ENCODE measurements at places on chromosomes 1 and 21.

GRCh38 chr1:170694172-170694926 is 30.4 kb downstream of the PRRX1 start:
- no peak for DNase-seq

DNA sequence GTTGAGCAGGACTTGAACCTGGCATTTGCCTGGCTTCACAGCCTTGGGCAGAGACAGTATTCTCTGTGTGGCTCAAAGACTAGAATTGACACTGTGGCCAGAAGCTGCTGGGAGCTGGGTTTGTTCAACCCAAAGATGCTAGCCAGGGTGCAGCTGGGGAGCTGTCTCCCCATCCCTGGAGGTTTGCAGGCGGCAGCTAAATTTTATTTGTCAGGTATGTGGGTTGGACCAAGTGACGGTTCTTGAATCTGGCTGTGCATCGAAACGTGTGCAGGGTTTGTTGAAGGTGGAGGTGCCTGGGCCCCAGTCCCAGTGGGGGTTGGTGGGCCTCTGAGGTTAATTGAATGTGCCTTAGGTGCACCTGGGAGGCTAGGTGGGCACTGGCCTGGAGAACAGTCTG is 11.8 kb downstream of the WNT4 start:
- DNase-seq: no peak

DNA sequence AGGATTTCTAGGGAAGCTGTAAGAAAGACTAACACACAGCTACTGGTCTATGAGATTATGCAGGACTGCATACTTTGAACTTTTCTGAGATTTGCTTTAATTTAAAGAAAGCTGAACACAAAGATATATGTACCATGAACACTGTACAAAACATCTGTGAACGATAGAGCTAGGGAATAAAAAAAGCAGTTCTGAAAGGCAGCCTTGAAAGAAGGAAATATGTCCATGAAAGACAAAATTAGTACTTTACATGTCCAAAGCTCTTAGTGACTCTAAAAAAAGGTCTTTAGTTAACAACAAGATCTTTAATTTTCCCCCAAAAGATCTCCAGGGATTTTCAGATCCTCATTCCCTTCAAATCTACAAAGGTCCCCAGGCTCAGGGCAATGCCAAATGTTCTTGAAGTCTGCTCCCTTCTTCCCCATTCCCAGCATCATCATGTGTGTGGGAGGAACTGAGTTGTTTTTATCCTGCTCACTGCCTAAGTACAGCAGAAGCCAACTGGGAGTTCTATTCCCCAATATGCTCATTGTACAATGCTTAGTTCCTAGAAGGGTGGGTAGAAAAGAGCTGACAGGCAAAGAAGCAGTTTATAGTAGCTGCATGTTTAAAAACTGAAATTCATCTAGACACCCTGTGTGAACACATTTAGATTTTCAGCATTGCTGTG is 60.1 kb upstream of the PTCH2 start:
- no peak for DNase-seq

- DNase-seq: no peak
Observed at GRCh38 chr1:27152829-27153548, 1.9 kb downstream of the SLC9A1 start.

DNA sequence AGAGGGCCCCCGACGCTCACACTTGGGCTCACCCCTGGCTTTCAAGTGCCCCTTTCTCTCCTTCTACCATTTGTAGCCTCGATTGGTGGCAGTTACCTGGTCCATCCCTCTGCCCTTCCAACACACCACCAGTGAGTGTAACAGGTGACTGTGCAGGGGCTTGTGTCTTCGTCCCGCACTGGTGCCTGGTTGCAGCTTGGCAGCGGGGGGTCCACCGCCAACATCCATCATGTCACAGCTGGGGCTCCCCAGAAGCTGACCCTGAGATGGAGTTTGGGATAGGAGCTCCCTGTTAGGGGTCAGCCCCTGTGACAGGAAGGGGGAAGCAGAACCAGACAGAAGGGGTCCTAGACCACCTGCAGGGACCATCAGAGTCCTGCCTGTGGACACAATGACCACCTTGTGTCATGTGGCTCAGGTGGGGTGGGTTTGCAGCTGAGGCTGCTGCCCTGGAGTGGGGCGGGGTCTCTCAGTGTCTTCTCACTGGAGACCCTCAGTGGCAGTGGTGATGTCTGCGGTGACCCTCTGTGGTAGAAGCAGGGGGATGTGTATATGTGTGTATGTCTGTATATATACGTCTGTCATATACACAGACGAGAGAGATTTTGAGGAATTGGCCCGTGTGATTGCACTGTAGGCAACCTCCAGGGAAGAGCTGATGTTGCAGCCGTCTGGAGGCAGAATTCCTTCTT is 3.6 kb upstream of the CALML6 start:
- DNase-seq: no peak

DNA sequence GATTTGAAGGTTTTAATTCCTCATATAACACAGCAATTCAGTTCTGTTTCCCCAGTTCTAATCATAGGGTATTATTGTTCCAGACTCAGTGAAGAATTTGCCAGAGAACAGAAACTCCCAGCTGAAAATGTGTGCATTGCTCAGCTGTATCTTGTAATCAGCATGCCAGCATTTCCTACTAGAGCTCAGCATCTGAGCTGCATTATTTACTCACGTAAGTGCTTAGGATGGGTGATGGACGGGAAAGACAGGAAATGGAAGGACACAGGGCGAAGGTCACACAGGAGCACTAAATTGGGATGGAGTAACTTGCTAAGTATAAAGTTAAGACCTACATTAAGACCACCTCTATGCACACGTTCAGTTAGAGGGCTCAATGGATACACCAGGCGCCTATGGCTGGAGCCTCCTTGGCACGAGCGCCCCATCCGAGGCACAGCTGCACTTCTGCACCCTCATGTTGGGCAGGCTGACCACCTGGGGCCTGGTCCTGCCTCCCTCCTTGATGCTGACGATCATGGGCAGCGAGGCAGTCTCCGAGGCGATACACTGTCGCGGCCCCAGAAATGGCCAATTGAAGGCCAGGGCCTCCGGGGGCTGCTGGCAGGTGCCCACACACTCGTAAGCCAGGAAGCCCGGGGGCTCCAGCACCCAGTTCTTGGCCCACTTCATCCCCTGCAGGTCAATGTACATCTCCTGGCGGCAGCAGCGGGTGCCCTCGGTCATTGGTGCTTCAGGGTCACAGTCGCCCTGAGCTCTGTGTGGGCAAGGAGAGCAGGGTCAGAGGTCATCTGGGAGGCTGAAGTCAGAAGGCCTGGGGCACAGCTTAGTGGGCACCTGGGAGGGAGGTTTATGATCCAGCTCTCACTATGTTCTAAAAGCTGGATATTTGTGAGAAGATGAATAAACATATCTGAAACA is 3.7 kb downstream of the LEFTY2 start:
- DNase-seq: no peak

DNA sequence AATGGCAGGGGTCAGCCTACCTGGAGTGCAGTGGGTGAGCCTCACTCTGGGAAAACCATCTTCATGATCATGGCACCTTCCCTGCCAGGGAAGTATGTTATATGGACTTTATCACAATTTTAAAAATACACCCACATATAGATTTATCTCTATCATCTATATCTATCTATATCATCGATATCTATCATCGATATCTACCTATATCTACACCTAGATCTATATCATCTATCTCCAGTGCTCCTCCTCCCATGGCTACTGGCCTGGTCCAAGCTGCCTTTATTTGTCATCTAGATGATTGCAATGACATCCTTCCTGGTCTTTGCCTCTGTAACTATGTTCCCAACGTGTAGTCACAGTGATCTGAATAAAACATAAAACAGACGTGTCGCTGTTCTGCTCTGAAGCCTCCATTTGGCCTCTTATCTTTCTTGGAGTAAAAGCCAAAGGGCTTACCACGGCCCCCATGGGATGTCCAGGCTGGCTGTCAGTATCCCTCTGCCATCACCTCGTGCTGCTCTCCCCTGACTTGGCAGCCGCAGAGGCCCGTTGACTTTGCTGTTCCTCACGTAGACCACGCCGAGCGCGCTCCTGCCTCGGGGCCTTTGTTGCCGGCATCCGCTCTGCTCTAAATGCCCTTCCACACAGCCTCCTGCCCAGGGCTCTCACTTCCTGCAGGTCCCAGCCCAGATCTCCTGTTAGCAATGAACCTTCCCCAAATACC is 20.6 kb upstream of the KIF26B start:
- DNase-seq: no peak

DNA sequence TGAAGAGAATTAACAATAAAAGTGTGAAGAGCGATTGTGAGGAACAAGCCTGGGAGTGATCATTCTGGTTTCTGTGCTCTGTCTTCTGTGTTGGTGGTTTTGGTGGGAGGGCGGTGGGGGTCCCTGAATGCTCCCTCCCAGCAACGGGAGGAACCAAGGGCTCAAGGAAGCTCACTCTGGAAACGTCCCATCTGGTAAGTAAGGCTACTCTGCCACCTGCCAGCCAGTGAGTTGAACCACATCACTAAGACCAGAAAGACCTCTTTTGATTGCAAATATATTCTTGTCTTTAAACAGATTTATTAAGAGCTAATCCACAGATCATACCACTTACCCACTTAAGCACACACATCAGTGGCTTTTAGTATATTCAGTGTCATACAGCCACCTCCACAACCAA is 125.0 kb downstream of the PRDM2 start:
- DNase-seq: no peak

- peak; percentile 27 for DNase-seq
Observed at GRCh38 chr1:234114648-234115307, 210.3 kb downstream of the SLC35F3 start.

DNA sequence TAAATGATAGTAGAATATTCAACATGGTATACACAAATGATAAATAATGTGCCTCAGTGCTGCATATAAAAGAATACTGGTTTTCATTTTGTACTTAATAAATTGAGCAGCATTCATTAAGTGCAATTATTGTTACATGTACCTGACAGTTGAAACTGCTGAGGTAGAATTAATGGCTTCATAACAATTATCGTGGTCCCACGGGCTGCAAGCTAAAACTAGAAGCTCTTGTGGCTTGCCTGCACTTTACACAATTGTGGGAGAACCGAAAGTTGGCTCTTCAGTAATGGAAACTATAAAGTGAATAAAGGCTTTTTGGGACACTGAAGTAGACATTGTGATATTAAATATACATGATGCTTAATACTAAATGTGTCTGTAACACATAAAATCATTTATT is 23.2 kb downstream of the INSL5 start:
- no peak for DNase-seq

GRCh38 chr1:110087812-110088738 is 17.6 kb upstream of the ALX3 start:
- DNase-seq: peak; percentile 54

DNA sequence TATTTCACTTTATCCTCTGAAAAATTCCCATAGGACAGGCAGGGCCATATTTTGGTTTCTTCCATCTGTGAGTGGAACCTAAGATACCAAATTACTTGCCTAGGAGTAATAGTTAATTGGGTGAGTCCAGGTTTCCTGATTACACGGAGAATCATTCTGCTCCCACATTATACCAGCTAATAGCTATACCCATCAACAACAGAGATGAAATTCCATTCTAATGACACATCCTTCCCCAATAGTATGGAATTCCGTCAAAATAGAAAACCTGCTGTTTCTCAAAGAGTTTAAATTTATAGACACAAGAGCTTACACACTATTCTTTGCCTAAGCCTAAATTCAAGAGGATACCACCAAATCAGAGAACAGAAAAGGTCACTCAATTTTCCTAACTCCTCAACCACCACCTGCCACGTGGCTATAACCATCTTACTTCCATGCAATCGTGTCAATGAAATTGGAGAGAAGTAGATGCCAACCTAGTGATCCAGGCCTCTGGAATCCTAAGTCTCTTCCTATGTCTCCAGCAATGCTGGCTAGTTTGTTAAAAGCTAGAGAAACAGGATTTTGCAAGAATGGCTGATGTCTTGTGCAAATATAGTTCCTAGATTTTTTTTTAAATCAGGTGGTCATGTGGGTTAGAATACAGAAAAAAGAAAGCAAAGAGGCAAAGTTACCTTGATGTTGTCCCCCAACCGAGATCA is 6.2 kb downstream of the PPT1 start:
- DNase-seq: no peak

GRCh38 chr1:61083807-61084440 is 1.6 kb downstream of the NFIA start:
- no peak for DNase-seq

DNA sequence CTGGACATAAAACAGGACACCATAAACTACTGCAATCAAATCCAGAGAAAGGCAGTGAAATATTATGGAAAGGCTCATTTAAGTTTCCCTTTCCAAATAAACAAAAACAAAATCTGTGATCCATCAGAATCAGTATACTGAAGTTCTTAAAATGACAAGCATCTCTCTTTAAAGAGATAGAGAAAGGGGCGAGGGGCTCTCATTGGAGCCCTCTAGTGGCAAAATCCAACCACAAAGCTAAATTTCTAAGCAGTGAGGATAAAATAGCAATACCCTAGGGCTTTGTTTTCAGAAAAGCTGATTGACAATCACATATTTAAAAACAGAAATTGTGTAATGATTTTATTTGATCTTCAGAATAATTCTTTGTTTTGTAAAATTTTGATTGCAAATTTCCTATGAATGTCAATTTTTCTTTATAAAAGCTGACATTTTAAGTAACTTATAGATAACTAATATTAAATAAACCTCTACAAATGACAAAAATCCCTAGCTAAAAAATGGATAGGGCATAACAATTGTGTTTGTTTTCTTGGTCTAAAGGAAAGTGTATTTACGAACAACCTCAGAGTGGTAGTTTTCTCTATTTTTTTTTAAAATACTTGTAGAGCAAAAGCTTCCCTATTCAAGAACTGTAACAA is 138.2 kb downstream of the COL24A1 start:
- peak; percentile 8 for DNase-seq

DNA sequence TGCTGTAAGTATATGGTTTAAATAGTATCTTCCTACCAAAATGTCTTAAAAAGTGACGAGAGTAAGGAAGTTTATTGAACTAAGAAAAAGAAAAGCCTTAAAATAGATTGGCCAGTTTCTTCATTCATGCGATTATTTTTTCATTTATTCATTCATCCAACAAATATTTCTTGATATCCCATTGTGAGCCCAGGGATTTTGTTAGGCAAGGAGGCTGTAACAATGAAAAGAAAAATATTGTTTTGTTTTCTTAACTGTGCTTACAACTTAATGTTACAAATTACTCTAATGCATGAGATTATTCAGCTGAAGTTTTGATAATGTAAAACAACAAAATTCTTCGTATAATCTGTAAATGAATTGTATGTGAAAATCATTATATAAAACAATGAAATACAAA is 882.0 kb downstream of the LTN1 start:
- DNase-seq: no peak

GRCh38 chr1:172465617-172466016 is 21.7 kb upstream of the PIGC start:
- no peak for DNase-seq

- no peak for DNase-seq
Observed at GRCh38 chr1:24373044-24373443, 40.5 kb downstream of the STPG1 start.

- DNase-seq: no peak
Observed at GRCh38 chr1:32903991-32904785, 3.0 kb upstream of the TMEM54 start.

- no peak for DNase-seq
Observed at GRCh38 chr1:35573198-35574124, at the start of gene TFAP2E. TFAP2E (plus strand) TSS chr1:35573314; CDS start chr1:35573578, 264 bp downstream.
